ENCODE measurements at places on chromosomes 4 and X.

DNA sequence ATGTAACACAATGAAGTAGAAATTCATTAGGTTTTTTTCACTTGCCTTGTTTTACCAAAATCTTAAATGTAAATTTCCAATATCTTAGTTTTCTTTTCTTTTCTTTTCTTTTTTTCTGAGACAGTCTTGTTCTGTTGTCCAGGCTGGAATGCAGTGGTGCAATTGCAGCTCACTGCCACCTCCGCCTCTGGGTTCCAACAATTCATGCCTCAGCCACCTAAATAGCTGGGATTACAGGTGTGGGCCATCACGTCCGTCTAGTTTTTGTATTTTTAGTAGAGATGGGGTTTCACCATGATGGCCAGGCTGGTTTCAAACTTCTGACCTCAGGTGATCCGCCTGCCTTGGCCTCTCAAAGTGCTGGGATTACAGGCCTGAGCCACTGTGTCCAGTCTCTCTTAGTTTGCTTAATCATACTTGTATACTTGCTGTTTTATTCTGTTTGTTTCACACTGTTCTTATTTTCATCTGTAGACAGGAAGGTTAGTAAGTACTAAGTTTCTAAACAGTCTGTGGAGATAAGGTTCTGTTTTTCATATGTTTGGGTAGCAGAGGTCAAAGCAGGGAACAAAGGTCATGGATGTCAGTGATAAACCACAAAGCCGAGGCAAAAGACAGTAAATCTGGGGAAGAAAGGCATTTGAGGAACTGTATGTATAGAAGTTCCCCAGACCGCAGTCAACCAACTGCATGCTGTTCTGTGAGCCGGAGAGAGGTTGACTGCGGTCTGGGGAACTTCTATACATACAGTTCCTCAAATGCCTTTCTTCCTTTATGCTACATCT is 129.1 kb downstream of the CBR4 start:
- peak; percentile 55 for DNase-seq

- DNase-seq: no peak
Measured at GRCh38 chr4:2832981-2833670, 10.5 kb upstream of the ADD1 start.

DNA sequence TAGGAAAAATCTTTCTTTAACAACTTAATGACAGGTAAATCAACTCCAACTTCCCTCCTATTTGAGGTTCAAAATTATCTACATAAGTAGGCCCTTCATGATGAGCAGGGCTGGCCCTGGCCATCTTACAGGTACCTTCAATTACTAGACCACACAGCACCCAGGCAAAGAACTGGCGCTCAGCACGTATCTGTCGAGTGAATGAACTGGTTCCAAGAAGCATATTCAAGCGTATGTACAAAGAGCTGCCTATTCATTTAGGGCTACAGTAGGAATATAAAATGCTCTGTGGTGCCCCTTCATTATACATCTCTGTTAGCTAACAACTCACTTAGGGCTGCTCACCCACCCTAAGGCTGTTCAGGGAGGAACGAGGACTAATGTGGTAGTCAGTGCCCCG is 48.0 kb downstream of the TSPAN5 start:
- DNase-seq: no peak

- no peak for DNase-seq
Measured at GRCh38 chr4:139295942-139296299, 5.4 kb upstream of the NAA15 start.

DNA sequence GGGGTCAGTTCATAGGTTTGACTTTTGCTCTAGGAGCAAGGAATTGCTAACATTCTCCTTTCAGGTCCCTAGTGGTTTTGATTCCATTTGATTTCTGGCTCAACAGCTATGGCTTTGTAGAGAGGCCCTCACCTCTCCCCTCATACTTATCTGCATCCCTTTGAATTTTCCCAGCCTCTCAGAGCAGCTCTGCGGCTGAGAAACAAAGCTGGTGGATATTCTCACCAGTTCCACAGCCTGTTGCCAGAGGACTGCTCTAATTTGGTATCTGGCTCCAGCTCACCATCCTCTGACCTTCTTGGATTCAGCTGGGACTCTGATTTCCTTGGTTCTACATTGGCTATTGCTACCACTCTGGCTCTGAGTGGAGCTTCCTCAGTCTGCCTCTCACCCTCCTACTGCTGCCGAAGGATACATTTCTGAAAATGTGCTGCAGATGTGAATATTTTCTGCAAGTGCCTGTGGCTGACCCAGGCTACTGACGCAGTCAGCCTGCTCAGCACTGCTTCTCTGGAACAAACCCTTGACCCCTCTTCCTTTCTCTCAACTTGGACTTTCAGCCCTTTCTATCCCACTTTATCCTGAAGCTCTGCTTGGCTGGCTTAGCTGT is 110.9 kb upstream of the ENPEP start:
- no peak for DNase-seq

GRCh38 chr4:183517781-183518180 is 12.9 kb downstream of the ING2 start:
- DNase-seq: no peak

GRCh38 chr4:53854991-53855568 is 209.3 kb downstream of the CHIC2 start:
- DNase-seq: no peak

- no peak for DNase-seq
Measured at GRCh38 chr4:141654098-141654497, 17.7 kb downstream of the IL15 start.

DNA sequence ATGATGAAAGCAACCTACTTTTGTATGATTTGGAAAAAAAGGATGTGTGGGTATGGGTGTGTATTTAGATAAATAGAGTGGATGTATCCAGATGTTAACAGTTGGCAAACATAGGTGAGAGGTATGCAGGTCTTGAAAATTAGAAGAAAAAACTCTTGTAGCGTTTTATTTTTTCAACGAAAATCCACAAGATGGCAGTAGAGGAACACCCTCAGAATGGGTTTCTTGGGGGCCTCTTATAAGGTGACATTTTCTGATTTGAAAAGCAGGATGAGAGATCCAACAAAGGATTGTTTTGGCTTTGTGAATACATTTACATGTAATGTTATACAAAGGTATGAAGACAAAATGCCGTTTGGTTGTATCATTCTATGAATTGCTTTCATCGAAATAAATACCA is 68.3 kb downstream of the FMR1NB start:
- DNase-seq: peak; percentile 31

- no peak for DNase-seq
Measured at GRCh38 chr4:181870326-181870725, 372.9 kb upstream of the TENM3 start.

GRCh38 chr4:163948920-163949455 is 454.5 kb downstream of the TMA16 start:
- no peak for DNase-seq

GRCh38 chrX:83771664-83772063 is 89.3 kb upstream of the CYLC1 start:
- no peak for DNase-seq

- DNase-seq: no peak
Measured at GRCh38 chr4:1644891-1645657, 39.0 kb downstream of the FAM53A start.

DNA sequence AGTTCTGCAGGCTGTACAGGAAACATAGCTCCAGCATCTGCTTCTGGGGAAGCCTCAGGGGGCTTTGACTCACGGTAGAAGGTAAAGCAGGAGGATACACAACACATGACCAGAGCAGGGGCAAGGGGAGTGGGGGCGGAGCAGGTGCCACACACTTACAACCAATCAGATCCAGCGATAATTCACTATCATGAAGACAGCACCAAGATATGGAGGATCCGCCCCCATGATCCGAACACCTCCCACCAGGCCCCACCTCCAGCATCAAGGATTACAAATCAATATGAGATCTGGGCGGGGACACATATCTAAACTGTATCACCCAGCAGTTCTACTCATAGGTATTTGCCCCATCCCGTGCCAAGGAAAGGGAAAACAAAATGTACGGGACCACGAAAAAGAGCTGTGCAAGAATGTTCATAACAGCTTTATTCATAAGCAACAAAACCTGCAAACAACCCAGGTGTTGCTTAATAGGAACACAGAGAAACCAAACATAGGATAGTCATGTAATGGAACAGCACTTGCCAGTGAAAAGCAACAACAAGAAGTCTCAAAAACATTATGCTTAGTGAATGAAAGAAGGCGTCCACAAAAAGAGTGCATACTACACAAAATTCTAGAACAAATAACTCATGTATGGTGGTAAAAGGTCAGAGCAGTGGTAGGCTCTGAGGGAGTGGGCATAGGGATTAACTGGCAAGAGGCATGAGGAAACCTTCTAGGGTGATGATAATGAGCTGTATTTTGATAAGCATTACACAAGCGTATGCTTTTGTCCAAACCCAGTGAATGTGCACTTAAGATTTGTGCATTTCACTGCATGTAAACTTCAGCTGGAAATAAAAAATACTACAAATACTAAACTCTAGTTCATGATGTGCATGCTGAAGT is 130.9 kb upstream of the FAM9B start:
- DNase-seq: no peak

- DNase-seq: no peak
Measured at GRCh38 chr4:129014566-129015509, 78.5 kb downstream of the SCLT1 start.

DNA sequence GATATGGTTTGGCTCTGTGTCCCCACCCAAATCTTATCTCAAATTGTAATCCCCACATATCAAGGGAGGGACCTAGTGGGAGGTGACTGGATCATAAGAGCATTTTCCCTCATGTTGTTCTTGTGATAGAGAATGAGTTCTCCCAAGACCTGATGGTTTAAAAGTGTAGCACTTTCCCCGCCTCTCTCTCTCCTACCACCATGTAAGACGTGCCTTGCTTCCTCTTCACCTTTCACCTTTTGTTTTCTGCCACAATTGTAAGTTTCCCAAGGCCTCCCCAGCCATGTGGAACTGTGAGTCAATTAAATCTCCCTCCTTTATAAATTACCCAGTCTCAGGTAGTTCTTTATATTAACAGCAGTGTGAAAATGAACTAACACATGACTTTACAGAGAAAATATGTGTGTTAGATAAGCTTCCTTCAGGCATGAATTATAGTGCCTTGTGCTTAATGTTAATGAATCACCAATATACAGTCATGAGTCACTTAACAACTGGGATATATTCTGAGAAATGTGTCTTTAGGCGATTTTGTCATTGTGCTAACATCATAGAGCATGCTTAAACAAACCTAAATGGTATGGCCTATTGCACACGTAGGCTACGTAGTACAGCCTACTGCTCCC is 37.9 kb downstream of the PDGFC start:
- no peak for DNase-seq

DNA sequence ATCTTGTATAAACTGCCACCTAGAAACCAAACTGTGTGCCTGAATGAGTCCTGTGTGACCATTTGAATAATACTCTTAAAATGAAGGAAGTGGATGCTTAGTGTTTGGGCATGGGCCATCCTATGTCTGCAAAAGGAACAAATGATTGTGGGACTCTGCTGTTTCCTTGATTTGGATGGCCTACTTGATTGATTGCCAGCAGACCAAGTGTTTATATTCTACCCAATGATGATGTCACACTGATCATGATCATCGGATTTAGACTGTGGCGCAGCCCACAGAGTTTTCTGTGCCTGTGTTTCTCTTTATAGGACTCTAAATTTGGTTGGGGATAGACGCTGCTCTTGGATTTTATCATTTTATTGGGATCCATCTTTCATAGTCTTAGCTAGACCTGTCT is 4.4 kb downstream of the SEPTIN11 start:
- no peak for DNase-seq

GRCh38 chr4:118308306-118309030 is 44.3 kb downstream of the PRSS12 start:
- no peak for DNase-seq

GRCh38 chr4:38069271-38069760 is 109.1 kb downstream of the PTTG2 start:
- peak; percentile 29 for DNase-seq
